ENCODE measurements at places on chromosomes 2 and 18.

- DNase-seq, result no peak
Measured at GRCh38 chr2:31258351-31258750, 24.4 kb downstream of the EHD3 start.

GRCh38 chr2:50448556-50448955 lies 583.4 kb downstream of the NRXN1 start:
- DNase-seq, result no peak

DNA sequence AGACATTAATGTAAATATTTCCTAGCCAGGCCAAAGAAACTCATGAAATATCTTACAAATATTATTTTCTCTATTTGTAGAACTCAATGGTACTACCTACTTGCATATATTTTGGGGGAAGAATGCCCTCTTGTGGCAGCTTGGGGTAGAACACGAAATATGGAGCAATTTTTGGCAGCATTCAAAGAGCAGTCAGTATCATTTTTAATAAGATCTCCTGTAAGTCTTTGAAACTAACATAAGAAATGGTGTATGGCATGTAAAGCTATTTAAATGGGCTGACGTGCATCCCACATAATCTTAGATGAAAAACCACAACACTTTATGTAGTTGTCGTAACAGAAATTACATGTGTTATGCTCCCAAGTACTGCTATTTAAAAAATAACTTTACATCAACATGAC lies 62.3 kb upstream of the CCDC195 start:
- peak; percentile 7 for DNase-seq

GRCh38 chr2:6177811-6178210 lies 485.6 kb downstream of the SOX11 start:
- no peak for DNase-seq

- no peak for DNase-seq
Measured at GRCh38 chr2:195532628-195533271, 124.3 kb upstream of the SLC39A10 start.

DNA sequence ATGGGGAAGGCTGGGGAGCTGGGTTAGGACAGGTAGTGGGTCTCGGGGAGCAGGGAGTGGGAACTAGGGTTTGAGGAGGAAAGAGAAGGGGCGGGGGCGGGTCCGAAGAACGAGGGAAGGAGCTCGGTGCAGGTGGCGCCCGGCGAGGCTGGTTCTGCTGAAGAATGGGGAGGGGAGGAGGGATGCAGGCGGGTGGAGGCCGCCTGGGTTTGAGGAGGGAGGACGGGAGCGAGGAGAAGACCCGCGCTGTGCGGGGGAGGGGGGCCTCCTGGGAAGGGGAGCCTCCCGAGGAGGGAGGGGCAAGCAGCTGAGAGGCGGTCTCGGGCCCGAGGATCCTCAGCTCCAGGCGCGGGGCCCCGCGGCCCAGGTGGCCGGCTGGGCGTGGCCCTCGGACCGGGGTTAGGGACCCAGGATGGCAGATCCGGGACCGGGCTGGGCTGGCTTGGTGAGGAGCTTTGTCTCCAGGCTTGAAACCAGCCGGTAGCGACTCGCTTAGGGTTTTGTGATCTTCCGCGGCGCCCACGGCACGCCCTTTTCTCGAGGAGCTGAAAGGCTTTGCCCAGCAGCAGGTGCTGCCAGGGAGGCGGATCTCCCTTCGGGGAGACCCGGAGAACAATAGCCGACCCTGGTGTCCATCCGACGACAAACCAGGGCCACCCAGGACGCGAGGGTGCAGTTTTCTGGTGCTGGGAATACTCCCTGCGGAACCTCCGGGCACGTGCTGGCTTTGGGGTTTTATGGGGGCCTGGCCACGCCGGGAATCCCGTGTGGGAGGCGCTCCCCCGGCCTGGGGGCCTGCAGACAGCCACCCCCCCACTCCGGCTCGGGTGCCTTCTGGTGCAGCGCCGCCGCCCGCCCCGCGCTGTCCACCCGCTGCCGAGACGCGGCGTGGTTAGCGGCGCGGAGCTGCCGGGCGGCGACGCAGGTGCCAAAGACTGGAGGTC lies 1.4 kb downstream of the DPYSL5 start:
- no peak for DNase-seq

DNA sequence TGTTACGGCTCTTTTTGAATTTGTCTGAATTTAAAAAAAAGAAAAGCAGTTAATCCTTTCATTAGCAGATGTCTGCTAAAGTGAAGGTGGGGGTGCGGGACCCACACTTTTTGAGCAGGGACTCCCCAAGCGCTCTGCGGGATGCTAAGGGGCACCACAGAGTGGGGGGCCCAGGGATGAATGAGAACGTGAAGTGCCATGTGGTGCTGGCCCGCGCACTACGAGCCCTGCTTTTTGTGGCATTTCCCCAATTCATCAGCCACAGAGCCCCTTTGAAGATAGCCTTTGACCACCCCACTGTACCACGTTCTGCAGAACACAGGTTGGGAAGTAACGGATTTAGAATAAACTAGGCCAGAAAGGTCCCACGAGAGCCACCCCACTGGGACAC lies 28.6 kb downstream of the HS1BP3 start:
- DNase-seq, result no peak

DNA sequence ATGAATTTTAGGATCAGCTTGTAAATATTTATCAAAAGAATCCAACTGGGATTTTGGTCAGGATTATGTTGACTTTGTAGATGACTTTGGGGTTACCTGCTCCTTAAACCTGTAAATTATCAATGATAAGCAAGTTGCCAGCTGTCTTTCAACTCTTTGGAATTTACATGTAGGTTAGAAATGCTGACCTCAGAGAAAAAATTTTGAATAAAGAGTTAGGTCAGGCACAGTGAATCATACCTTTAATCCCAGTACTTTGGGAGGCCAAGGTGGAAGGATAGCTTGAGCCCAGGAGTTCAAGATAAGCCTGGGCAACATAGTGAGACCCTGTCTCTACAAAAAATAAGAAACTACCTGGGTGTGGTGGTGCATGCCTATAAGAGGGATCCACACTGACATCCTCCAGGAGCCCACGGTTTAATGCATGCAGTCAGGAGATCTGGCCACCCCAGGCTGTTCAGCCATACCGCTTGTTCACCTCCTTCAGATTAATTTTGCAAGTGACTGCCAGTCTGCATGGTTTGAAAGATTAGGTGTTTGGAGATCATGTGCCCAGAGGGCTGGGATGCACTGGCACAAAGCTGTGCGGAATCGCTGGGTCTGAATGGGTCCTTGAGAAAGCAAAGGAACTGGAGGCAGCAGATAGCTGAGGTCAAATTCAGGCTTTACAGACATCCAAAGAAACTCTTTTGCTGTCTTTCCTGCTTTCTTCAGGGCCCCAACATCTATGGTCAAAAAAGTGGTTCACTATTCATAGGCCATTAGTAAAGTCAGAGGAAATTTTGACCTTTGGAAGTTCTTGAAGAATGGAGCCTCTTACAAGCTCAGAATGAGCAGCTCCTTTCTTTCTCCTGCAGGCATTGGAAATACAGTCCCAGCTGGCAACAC lies 83.4 kb upstream of the TXNDC2 start:
- DNase-seq, result no peak

GRCh38 chr2:1742681-1743395 lies 1.5 kb downstream of the PXDN start:
- DNase-seq, result no peak

- DNase-seq, result no peak
Measured at GRCh38 chr2:48851161-48851560, 95.6 kb upstream of the LHCGR start.

DNA sequence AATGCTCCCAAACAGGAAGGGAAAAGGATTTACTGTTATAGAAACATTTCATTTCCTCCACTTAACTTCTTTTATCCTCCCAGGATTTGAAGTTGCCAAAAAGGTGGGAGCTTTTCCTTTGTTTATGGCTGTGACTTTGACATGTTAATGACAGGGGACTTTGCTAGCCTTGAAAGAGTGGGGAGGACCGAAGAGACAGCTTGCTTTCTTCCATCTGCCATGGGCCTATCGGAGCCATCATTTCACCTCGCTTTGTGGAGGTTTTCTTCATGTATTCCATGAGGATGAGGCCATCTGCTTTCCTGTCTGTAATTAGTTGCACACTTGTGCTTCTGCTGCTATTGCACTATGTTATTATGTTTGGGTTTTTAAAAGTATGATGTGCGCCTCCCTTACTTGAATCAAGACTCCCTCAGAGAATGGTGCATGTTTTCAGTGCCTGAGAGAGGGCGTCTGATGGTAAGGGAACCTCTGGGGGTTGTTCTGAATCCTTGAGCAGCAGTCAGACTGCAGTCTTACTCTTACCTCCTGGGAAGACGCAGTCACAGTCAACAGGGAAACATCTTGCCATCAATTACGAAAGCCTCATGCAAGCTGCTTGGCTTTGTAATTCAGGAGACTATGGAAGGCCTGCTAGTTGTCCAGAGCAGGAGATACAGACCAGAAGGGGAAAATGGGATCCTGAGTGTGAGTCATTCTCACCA lies 173.3 kb upstream of the MGAT5 start:
- no peak for DNase-seq

DNA sequence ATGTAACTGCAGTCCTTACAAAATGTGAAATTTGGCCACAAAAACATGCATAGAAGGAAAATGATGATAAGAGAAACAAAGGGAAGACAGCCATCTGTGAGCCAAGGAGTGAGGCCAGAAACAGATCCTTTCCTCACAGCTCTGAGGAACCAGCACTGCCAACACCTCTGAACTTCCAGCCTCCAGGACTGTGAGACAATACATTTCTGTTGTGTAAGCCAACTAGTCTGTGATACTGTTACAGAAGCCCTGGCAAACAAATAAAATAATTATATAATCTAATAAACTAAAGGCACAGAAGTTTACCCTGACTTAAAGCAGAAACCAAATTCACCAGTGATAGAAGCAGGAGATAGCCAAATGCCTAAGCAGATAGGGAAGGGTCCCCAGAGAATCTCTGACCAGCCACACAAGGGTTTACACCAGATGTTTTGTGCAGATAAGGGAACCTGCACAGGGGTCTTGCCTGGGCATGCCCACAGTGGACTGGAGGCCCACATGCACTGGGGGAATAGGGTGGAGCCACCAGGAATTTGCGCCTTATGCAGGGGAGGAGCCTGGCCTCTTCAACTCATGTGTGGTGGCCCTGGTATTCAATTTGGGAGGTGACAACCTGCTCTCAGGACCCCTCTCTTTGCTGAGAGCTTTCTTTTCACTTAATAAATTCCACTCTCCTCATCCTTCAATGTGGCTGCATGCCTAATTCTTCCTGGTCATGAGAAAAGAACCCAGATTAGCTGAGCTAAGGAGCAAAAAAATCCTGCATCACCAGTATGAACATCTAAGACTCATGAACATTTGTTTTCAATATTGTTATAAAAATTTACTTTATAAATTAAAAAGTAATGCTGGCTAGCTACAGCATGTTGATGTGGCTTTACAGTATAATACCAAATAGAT lies 3.8 kb upstream of the GCC2 start:
- no peak for DNase-seq

DNA sequence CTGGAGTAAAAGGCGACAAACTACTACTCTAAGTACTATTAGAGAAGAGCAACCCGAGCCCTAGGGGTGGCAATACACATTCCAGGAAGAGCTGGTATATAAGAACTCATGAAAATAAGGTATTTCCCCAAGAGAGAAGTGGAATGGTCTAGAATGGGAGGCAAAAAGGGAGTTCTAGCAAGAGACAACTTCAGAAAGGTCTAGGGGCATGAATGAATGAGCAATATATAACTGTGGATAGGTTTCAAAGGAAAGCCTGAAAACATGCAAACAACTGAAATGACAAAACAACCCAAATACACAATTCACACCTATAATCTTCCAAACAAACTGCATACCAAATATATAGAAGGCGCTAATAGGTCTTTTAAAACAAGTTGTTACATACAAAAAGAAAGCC lies 22.2 kb downstream of the TRIP12 start:
- no peak for DNase-seq

GRCh38 chr2:102737431-102737830 lies 24.4 kb upstream of the TMEM182 start:
- DNase-seq, result no peak

- no peak for DNase-seq
Measured at GRCh38 chr2:66433945-66434678, 813 bp upstream of the MEIS1 start.

- DNase-seq, result no peak
Measured at GRCh38 chr18:37409878-37410277, 155.7 kb downstream of the CELF4 start.

GRCh38 chr2:17479875-17480274 lies 38.4 kb downstream of the RAD51AP2 start:
- DNase-seq, result no peak

- no peak for DNase-seq
Measured at GRCh38 chr2:29697715-29698114, 223.7 kb downstream of the ALK start.

- DNase-seq, result no peak
Measured at GRCh38 chr2:228845162-228845925, 425.7 kb downstream of the PID1 start.

GRCh38 chr2:75928093-75928492 lies 217.4 kb upstream of the GCFC2 start:
- no peak for DNase-seq

- DNase-seq, result no peak
Measured at GRCh38 chr2:237935740-237936452, 30.9 kb upstream of the UBE2F start.

DNA sequence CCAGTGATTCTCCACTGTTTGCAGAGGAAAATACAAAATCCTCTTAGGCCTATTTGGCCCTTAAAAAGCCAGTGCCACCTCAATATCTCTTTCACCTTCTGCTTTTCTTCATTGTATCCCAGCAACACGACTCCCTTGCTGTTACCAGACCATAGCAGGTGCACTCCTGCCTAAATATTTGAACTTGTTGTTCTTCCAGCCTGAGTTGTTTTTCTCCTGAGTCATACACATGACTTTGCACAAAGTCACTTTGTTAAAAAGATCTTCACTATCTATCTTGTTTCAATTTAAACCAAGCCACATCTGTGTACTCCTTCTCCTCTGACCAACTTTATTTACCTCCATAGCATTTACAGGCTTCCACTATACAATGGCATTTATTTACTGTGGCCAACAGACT lies 103.6 kb downstream of the LRRTM4 start:
- DNase-seq, result no peak

GRCh38 chr2:16507655-16508489 lies 157.8 kb downstream of the CYRIA start:
- no peak for DNase-seq

DNA sequence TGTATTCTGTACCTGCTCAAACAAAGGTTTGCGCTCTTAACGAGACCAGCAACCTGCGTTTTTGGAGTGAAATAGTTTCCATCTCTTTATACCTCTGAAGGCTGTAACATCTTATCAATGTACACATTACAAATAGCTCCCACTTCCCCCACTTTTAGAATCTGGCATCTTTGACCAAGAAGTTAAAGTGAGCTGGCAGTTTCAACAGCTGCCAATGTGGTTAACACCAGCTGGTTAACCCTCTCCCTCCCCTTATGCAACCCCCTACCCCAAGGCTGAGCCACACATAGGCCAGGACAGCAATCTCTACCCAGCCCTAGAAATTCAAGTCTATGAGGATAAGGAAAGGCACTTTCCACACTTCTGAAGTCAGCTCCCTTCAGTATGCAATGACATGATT lies 2.2 kb upstream of the SERTAD2 start:
- DNase-seq, result no peak

DNA sequence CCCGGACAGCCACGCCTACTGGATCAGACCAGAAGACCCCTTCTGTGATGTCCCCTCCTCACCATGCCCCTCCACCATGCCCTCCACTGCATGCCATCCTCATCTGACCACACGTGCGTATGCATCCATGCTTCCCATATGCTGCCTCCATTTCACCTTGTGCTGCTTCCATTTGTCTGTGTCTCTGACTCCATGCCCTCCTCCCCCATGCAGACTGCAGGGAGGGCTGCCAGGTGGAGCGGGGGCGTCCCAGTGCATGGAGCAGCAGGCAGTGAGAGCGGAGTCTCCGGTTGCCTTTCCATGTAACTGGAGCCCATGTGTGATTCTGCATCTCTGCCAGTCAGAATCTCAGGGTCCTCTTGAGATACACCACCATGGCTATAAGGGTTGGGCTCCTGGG lies 52.6 kb downstream of the COA5 start:
- no peak for DNase-seq

Measured in stimulated activated CD4-positive, alpha-beta T cell treated with anti-CD3 and anti-CD28 coated beads, Interleukin-1b, Interleukin-23, amount 100 ng/mL, for 1 hour (primary cell).